Pulmonary artery endothelial cell (primary cell): ENCODE measurements at places on chromosomes 3 and 15.

DNA sequence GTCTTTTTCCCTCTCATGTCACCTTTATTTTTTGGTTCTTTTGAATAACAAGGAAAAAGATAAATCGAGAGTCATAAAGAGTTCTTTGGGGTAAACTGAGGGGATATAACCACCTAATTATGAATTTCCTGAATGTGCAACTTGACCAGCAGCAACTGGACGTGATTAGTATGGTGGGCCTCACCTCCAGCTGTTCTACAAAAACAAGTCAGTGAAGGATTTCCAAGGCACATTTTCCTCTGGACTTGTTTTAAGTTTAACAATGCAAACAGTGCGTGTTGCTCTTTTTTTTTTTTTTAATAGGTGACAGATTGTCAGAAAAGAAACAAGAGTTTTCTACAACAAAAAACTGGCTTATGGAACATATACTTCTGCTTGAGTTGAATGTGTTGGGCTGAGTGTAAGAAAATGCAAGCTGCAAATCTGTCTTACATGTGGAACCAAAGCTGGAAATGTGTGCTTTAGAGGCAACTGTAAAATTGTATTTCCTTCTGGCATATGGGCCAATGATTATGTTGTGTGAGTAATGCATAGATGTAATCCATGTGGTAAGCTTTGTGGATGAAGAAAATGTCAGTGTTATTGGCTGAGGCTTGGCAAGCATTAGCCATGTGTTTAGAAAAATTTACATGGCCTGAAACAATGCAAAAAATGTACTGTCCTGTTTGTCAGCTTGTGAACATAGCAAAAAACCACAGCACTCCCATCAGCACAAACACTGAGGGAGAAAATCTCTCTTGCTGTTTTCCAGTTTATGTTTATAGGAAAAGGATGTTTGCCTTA, 44.5 kb upstream of the FNDC3B start:
- no peak for DNase-seq

DNA sequence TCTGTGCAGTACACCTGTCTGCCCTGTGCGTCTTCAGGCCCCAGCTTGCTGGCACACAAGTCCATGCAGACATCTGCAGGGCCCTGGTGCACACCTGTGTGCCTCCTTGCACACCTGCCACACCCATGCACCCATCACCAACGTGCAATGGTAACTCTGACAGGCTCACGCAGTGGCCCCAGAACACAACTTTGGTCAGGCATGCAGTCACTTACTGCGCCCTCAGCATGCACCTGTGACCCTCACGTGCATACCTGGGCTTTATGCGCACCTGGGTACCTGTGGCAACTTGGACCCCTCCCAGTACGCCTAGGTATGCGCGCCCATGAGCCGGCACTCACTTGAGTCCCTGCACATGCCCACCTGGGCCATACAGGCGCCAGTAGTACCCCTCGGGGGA, 1.7 kb downstream of the PLXND1 start:
- DNase-seq = no peak

- DNase-seq = no peak
Measured at GRCh38 chr3:43247561-43248184, 38.7 kb upstream of the SNRK start.

- peak; percentile 17 for DNase-seq
Measured at GRCh38 chr3:71987828-71988227, 202.9 kb upstream of the PROK2 start.

DNA sequence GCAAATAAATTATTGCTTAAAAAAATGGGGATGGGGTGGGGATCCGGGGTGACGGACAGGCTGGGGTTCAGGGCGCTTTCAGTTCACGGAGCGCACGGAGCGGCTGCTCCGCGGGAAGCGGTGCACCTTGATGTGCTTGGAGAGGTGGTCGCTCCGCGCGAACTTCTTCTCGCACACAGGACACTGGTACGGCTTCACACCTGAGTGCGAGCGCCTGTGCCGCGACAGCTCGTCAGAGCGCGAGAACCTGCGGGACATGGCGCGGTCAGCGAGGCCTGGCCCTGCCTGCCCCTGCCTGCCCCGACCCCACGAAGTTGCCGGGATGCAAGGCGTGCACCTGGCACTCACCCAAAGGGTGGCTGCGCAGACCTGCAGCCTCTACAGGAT, 13.6 kb downstream of the KLF15 start:
- DNase-seq = no peak

DNA sequence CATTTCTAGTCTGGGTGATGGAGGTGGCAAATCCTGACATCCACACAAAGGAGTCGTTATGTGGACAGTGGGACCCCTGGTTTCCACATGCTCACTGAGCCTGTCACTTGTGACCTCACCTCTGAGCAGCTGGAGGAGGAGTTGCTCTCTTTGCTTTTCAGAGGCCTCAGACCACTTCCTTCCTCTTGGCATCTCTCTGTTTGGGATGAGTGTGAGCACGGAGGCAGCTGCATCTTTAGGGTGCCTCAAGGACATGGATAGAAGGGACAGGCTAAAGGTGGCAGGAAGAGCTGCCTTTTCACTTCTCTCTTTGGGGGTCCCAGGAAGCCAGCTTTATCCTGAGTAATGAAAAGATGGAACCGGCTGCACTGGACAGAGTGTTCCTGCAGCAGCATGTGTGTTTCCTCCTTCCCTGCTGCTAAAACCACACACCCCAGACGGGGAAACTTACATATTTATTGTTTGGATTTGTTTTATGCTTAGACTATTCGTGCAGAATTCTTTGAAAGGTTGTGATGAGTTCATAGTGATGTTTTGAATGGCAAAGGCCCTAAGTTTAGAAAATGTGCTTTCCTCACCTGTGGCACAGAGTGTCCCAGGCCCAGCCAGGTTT, 31.8 kb downstream of the GPR171 start:
- no peak for DNase-seq

DNA sequence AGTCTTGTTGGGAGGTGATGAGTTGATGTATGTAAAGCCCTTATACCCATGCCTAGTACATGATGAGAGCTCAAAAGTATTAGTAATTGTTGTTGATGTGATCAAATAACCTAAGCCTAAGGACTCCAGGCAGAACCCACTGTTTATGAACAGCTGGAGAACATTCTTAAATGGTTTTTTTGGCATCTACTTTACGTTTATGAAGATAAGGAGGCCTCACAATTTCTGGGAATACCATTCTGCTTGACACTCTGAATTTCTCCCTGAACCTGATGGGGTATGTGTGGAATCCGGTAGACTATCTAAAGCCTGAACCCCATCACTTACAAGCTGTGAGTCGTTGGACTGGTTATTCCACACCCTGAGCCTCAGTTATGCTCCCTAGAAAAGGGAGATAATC, 244.6 kb upstream of the WNT5A start:
- no peak for DNase-seq

- DNase-seq = no peak
Measured at GRCh38 chr3:192696943-192697587, 30.3 kb downstream of the FGF12 start.

GRCh38 chr3:183884097-183884426, 618 bp downstream of the PARL start:
- DNase-seq = no peak

GRCh38 chr3:17678116-17678741, 64.2 kb downstream of the TBC1D5 start:
- DNase-seq = no peak

GRCh38 chr3:36786921-36787890, 22.9 kb upstream of the DCLK3 start:
- DNase-seq = no peak

DNA sequence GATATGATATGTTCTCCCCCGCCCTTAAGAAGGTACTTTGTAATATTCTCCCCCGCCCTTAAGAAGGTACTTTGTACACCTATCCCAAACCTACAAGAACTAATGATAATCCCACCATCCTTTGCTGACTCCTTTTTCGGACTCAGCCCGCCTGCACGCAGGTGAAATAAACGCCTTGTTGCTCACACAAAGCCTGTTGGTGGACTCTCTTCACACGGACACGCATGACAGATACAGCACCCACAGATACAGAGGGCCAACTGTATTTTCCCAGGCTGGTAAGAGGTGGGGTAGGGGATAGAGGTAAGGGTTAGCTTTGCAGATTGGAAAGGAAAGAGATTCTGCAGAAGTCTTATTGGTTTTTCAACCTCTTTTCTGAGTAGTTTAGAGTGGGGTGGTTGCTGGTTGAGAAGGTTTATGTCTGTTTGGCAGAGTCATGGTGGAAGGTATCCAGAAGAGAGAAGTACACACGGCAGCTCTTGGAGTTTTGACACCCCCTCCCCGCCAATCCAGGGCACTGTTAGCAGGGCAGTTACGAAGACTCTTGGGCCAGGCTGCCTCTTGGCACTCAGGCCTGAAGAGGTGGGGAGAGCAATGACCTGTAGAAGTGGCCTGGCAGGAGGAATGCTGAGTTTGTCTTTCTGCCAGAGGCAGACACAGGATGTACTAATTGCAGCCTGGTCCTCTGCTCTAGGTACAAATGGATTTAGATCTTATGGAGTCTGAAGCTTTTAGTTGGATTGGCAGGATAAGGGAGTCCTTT, 36.0 kb upstream of the IDH2 start:
- DNase-seq = no peak

GRCh38 chr3:53939813-53940212, 48.2 kb upstream of the SELENOK start:
- DNase-seq = no peak

DNA sequence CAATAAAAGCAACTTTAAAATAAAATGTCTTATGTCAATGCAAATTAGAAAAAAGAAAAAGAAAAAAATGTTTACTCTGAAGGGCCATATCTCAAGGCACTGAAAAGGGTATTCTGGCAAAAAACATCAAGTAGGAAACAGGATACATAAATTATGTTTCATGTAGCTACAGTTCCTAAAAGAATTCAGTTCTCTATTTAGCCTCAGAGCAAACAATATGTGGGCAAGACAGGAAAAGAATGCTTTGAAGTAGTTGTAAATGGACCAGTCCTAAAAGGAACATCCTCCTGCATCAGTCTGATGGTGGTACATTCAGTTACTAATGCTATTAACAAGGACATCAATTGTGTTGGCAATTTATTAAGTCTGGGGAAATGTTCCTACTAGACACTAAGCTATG, 8.1 kb downstream of the COMMD2 start:
- DNase-seq = no peak

DNA sequence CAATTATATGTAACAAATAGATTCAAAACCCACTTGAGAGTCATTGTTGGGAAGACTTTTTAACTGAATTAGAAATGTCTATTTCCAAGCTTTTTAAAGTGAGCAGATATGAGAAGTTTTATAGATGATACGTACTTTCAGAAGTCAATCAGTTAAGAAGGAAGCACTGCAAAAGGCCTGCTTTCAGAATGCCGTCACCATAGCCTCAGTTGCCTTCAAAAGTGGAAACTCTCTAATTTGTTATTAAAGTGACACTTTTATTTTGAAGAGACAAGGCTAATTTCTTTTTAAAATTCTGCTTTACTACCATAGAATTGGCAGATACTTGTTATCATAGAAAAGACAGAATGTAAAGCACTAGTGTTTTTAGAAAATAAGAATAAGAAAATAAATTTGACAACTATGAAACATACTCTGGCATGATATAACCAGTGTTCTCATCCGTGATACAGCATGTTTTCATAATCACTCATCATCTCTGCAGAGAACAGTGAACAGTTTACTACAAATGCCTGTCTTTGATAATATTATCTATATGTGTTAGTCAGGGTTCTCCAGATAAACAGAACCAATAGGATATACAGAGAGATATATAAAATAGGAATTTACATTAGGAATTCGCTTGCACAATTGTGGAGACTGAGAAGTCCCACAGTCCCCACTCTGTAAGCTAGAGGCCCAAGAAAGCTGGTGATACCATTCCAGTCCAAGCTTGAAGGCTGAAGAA, 7.0 kb upstream of the PLD1 start:
- DNase-seq = no peak

GRCh38 chr3:21654241-21654640, 96.8 kb downstream of the ZNF385D start:
- no peak for DNase-seq

- no peak for DNase-seq
Measured at GRCh38 chr15:95561463-95561862, 769.0 kb upstream of the NR2F2 start.

- DNase-seq = peak; percentile 88
Measured at GRCh38 chr3:44885618-44886017, 11.2 kb downstream of the TGM4 start.

- peak; percentile 26 for DNase-seq
Measured at GRCh38 chr3:100710261-100710968, 1.1 kb downstream of the TFG start.

GRCh38 chr15:51493892-51494291, 128.7 kb downstream of the DMXL2 start:
- no peak for DNase-seq

DNA sequence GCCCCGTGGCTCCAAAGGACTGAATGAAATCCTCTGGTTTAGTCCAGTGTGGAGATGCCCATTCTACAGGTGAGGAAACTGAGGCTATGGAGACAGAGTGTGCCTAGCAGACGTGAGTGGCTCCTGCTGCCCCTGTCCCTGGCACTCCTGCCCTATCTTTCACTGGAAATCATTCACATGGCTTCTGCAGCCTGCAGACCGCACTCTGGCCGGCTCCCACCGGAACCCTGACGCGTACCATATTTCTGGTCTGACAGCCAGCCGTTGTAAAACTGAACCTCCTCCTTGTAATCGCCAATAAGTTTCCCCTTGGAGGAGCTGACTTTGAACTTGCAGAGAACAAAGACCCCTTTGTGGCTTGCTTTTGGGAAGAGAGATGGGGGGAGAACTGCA, 136.5 kb downstream of the CHSY1 start:
- DNase-seq = no peak

DNA sequence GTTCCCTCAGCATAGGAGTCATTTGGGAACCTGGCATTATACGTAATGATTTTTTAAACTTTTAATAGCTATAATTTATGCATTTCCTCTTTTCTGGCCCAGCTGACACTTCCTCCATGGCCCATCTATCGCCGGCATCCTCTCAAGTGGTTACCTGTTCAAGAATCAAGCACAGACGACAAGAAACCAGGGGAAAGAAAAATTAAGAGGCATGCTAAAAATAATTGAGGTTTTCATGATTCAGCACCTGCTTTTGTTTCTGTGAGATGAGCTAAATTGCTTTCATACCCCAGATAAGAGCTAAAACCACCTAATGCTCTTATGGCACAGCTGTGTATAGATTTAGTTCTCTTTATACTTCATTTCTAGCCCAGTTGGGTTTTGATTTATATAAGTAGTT, 1.7 kb downstream of the SPCS1 start:
- DNase-seq = no peak

GRCh38 chr3:32759342-32759741, 58.5 kb upstream of the TRIM71 start:
- no peak for DNase-seq
